Osteocyte (in vitro differentiated cells): ENCODE measurements at places on chromosomes 5 and 9. TPM values are rescaled to one million over a fixed set of nuclear protein-coding genes. Genes with fewer than 3 reads are reported as not detected.

Gene MARCHF11
- not detected in 2 replicates for total RNA-seq

- H3K4me3 ChIP-seq = no peak overlapping the region
- H3K36me3 ChIP-seq = no peaks in the 10 kb centered on the region
- DNase-seq = no peak
- H3K27ac ChIP-seq = no peak overlapping the region
- H3K4me1 ChIP-seq = peaks cover 28% of the 10 kb centered on the region
- H3K27me3 ChIP-seq = no peaks in the 10 kb centered on the region
Measured at GRCh38 chr5:54531546-54531945, 14.0 kb downstream of the SNX18 start.

Gene RXRA
- total RNA-seq = 76.4 and 82.2 TPM in 2 replicates

Gene STING1
- 61.6 and 73.0 TPM in 2 replicates for total RNA-seq

Gene ZFP2
- total RNA-seq = 1.2 and 1.7 TPM in 2 replicates

Gene FRMPD1
- total RNA-seq = not detected in 2 replicates

Gene PAM
- 267 and 289 TPM in 2 replicates for total RNA-seq

- no peak overlapping the region for H3K27ac ChIP-seq
- H3K4me3 ChIP-seq = no peak overlapping the region
- no peak for DNase-seq
- H3K36me3 ChIP-seq = no peaks in the 10 kb centered on the region
- no peaks in the 10 kb centered on the region for H3K4me1 ChIP-seq
Measured at GRCh38 chr5:15483351-15484097, 16.5 kb upstream of the FBXL7 start.

Gene ORM1
- not detected in 2 replicates for total RNA-seq
